T-helper 9 cell (primary cell): ENCODE measurements at places on chromosomes 13 and 19.
A peak's percentile ranks its signal among the peaks of the same experiment; 100 is the strongest.

DNA sequence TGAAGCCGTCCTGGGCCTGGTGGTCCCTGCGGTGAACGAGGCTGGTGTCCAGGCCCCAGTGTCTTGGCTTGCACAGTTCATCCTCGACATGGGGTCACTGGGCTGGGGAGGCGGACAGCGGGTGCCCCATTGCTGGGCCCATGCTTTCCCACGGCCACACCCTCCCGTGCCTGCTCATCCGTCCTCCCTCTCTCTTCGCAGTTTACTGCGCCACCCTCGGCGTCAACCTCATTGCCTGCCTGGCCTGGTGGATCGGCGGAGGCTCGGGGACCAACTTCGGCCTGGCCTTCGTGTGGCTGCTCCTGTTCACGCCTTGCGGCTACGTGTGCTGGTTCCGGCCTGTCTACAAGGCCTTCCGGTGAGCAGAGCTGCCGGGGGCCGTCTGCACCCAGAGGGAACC is 12.7 kb downstream of the ADAT3 start:
- DNase-seq, result no peak

GRCh38 chr19:5313307-5313706 is 27.3 kb downstream of the PTPRS start:
- DNase-seq, result no peak

- DNase-seq, result no peak
Observed at GRCh38 chr13:42907745-42908144, 84.3 kb downstream of the EPSTI1 start.

DNA sequence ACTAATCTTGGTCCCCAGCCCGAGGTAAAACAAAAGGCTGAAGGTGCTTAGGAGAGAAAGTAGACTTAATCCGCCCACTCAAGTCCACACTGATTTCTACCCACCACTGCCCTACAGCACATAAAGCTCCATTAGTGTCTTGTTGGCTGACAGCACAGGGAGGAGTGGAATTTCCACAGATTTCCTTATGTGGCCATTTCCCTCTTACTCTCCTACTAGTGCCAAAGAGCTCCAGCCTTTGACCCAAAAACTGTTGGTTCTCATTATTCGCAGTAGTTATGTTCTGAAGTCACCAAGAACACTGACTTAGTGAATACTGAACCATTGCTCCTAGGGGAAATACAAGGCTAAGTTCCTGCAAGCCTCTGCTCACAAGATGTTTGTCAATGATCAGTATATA is 61.2 kb downstream of the RAB20 start:
- DNase-seq, result no peak

- DNase-seq, result no peak
Observed at GRCh38 chr13:68714292-68714691, 1393.3 kb upstream of the ATXN8OS start.

GRCh38 chr13:20272588-20273171 is 40.6 kb upstream of the GJB6 start:
- no peak for DNase-seq

GRCh38 chr19:43430142-43430710 is 15.5 kb downstream of the TEX101 start:
- no peak for DNase-seq

GRCh38 chr13:112062571-112063570 is 4.1 kb upstream of the SOX1 start:
- DNase-seq, result no peak

GRCh38 chr13:43528992-43529391 is 257.8 kb downstream of the ENOX1 start:
- DNase-seq, result no peak

- DNase-seq, result no peak
Observed at GRCh38 chr13:30308548-30308947, 1.2 kb upstream of the KATNAL1 start.

GRCh38 chr13:98466634-98467236 is 110.2 kb downstream of the STK24 start:
- peak; percentile 38 for DNase-seq

DNA sequence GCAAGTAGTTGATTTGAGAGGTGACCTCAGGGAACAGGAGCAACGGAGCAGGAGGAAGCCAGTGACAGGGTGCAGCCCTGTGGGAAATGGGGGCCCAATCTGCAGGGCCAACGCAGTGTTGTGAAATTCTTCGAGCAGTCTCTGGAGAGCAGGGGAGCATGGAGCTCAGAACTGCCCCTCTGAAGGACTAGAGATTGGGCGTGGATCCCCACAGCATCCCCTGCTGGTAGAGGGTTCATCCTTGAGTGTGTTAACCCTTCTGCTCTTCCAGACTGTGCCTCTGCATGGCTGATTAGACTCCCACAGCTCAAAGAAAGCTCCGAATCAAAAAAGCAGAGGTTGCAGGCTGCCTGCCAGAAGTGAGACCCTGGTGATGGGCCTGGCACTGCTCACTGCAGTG is 77.9 kb upstream of the UQCRFS1 start:
- no peak for DNase-seq

DNA sequence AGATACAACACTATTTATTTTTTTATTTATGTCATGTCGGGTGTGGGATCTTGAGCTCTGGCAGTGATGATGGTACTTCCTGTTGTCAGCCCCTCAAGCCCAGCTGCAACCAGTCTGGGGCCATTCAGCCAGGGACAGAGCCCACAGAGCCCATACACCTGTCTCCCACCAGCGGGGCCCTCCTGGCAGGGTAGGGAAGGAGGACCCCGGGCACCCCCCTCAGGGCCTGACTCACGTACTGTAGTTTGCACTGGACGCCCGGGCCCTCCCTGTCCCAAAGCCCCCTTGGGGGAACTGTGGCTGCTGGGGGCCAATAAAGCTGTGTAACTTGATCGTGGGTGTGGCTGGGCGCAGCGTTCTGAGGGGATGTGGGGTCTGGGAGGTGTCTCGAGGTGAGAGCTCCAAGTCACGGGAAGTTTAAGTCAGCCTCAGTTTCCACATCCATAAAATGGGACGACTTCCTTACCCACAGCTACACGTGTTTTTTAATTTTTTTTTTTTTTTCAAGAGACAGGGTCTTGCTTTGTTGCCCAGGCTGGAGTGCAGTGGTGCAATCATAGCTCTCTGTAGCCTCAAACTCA is 9.5 kb downstream of the ATG4D start:
- DNase-seq, result no peak

GRCh38 chr13:44951184-44951583 is 38.1 kb downstream of the NUFIP1 start:
- DNase-seq, result no peak

DNA sequence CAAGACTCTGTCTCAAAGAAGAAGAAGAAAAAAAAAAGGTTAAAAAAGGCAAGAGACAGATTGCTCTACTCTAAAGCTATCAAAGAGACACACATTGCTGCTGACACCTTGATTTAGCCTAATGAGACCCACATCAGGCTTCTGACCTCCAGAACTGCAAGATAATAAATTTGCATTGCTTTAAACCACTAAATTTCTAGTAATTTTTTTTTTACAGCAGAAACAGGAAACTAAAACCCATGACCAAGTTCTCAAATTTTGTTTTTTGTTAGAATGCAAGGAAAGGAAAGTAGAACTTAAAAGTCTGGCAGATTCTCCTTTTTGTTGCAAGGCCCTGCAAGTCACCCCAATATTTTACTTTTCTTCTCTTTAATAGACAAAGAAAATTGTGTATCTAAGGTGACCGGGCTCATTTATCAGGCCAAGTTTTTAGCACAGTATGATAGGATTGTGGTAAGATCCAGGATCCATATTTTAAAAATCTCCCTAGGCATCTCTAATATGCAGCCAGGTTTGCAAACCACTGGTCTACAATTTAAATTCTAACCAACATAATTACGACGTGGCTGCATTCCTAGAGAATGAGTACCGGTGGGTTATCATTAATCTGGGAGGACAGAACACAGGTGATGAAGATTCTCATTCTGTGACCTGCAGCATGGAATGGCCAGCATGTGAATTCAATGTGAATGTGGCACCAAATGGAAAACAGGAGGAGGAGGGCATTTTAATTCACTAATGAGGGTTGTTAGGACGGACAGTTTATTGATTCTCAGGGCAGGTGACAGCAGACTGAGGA is 56.7 kb upstream of the MED4 start:
- DNase-seq, result no peak

- DNase-seq, result no peak
Observed at GRCh38 chr19:9847087-9847671, 12.1 kb downstream of the PIN1 start.
